Choroid plexus epithelial cell (primary cell): ENCODE measurements at places on chromosomes 2 and 18.

DNA sequence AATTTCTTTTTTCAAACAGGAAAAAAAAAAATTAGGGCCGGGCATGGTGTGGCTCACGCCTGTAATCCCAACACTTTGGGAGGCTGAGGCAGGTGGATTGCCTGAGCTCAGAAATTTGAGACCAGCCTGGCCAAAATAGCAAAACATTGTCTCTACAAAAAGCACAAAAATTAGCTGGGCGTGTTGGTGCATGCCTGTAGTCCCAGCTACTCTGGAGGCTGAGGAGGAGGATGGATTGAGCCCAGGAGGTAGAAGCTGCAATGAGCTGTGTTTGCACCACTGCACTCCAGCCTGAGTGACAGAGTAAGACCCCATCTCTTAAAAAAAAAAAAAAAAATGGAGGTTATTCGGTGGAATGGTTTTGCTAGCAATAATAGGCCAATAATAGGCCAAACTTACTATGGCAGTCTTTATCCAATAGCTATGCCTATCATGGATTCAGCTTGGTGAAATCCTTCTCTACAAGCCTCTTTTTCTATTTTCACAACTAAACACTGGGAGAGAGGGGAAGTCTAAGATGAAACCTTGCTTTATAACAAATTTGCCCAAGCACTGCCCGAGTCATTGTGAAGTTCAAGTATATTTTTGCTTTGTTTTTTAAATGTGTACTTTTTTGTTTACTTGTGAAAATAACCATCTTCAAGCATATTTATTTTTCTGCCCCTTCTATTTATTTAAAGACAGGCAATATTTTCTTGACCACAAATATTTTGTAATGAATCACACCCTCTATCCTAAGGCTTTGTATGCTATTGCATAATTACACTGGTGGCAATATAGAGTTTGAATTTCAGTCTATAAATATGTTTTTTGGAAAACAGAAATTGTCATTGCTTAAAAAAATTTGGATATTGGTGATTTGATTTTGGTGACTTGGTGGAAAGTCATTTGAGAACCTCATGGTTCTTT is 20.0 kb upstream of the KYNU start:
- DNase-seq, result peak; percentile 65

DNA sequence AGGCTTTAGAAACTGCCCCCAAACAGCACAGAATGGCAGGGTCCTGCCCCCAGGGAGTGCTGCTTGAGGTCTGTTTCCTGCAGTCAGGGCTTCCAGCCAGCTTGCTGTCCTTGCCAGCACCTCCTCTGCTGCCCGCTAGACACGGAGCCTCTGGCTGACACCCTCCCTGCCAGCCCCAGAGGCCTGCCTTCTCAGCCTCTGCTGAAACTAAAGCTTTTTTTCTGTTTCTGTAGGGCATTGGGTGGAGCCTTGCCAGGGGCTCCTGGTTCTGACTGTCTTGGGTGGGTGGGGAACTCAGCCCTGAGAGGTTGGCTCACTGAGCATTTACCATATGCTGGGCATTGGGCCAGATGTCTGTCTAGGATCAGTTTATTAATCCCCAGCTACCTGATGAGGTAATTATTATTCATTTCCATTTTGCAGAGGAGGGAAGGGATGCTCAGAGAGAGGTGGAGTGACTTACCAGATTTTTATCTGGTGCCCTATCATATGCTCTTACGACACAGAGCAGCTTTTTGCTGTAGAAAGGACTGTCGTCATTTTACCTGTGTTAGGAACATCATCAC is 35.4 kb downstream of the INPP4A start:
- peak; percentile 40 for DNase-seq

DNA sequence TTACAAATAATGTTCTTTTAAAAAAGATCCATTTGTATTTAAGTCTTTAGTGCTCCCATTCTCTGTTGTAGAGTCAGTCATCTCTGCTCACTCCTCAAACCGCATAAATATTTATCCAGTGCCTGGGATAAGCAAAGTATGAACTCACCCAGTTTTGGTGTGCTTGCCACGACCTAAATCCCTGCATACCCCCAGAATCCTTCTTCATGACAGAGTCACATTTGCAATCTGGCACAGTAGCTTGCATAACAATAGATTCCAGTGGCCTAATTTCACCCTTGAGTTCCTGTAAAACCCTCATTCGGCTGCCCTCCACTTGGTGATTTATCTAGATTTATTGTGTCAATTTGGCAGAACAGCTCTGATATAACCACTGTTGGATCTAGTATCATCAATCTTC is 92.9 kb downstream of the DTNA start:
- DNase-seq, result no peak

GRCh38 chr2:40690036-40690435 is 238.1 kb upstream of the SLC8A1 start:
- DNase-seq, result no peak

GRCh38 chr2:134718023-134718816 is 580 bp downstream of the TMEM163 start:
- peak; percentile 2 for DNase-seq

- no peak for DNase-seq
These were observed 41.6 kb downstream of the KIF1A start for GRCh38 chr2:240778426-240778825.

GRCh38 chr2:65030476-65031332 is 25.5 kb upstream of the CEP68 start:
- no peak for DNase-seq

- DNase-seq, result no peak
These were observed 52.2 kb downstream of the TNFRSF11A start for GRCh38 chr18:62377131-62377807.

- DNase-seq, result peak; percentile 49
These were observed 149.2 kb downstream of the FAM210A start for GRCh38 chr18:13577091-13577697.

DNA sequence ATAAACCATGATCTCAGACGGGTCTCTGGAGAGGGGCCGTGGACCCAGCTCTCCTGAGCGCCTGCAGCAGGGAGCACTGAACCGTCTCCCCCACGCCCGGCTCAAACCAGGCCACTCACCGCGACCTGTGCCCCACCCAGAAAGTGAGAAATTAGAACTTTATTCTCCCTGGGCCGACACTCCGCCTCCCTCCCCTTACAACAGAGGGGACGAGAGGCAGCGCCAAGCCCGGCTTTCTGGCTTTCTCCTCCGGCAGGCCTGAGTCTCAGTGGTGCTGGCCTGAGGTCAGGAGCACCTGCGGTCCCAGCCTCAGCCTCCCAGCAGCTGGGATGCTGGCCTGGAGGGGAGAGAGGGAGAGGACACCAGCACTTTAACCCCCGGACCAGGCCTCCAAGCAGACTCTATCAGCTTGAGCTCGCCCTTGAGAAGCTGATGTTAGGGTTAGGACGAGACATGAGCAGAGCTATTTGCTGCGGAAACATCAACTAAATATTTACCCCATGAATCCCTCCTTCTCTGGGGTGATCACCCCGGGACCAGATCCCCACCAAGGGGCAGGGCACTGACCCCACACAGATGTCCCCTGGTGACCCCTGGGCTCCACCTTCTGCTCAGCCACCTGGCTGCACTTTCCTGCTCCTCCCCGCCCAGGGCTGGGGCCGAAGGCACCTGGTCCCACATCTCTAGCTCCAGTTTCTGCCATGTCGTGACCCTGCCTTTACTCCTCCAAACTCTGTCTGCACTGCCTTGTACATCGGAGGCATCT is 856.3 kb upstream of the SALL3 start:
- no peak for DNase-seq
